ENCODE measurements at places on chromosomes 4 and X.

- no peak for DNase-seq
These were observed 60.4 kb downstream of the SHROOM2 start for GRCh38 chrX:9846631-9847030.

DNA sequence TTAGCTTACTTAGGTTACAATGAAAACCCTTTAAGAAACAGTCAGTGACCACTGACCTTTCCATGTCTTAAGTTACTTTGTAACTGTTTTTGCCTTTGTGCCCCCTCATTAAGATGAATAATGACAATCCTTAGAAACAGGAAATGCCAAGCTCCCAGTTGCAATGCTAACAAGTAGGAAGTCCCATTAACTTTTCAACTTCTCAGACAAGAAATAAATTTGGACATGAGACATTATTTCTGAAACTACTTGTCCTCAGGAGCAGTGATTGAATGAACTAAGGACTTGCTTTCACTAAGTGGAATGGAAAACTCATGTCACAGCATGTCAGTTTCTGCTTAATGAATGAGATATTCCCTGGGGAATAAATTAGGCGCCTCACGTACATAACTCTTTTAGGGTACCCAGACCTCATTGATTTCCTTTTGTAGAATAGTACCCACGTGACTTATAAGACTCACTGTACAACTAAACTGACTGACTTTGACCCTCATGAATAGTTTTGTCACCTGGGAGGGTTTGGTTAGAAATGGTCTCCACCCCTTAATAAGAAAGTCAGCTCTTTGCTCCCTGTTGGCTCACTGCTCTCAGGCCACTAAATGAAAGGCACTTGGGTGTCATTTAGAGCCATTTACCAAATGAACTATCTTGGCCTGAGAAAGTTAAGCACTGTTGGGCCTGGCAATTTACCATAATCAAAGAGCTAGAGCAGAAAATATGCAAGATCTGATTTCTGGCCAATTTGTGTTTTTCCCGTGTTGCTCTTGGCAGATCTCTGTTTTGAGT is 383.9 kb downstream of the RPA4 start:
- no peak for DNase-seq

- DNase-seq, result no peak
These were observed 55.2 kb downstream of the MAGEC2 start for GRCh38 chrX:142149919-142150318.

- DNase-seq, result no peak
These were observed 69.5 kb downstream of the SHROOM2 start for GRCh38 chrX:9855561-9856283.

- no peak for DNase-seq
These were observed 24.9 kb upstream of the OCIAD2 start for GRCh38 chr4:48931459-48931858.

- DNase-seq, result no peak
These were observed 1.9 kb upstream of the HAUS3 start for GRCh38 chr4:2243681-2244380.

- DNase-seq, result no peak
These were observed 30.9 kb downstream of the CD38 start for GRCh38 chr4:15809058-15809457.

DNA sequence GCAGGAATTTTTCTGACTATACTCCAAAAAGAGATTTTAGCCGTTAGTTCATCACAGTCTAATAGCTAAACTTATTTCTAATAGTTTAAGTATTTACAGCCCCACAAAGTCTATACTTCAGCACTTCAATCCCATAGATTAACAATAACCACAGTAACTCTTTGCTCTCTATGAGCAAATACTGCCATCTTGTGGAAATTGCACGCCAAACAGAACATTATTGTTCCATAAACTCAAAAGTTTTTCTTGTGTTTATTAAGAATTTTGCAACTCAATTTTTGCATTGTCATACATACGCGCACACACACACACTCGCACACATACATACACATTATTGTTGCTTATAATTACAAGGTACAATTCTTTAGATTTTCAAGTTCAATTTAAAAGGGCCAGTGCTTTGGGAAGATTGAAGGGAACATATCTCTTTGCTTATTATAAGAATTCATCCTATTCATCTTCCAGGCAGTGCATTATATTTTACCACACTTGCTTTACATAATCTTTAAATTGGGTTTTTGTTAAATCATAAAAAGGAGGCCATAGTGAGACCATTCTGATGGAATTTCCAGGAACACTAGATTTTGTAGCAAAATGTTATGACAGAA is 63.8 kb upstream of the ATOH1 start:
- DNase-seq, result no peak

DNA sequence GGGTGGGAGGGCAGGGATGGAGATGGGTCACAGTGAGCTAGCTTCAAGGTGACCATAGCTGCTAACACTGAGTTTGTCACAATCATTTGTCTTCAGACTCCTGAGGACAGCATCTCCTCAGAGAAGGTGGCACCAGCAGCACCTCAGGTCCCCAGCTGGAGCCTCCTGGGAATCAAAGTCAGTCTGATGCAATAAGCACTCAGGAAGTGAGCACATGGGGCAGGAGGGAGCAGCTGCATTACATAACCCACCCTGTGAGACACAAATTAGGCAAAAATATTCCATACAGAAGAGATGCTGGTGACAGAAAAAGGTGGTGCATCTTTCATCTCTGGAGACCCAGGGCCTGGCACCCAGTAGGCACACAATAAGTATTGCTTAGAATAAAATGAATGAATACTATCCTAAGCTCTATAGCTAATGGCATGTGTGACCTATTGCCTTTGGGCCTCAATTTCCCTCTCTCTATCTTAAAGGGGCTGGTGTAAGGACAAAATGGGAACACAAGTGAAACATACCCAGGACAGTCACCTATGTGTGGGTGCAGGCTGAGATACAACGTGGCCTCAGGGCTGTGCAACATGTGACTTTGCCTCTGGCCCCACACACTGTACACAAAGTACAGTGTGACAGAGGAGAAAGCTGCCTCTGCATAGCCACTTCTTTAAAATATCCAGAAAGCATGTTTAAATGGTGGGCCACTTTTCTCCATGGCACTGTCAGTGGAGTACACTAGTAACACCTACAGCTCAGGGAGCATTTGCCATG is 37.1 kb downstream of the SLC39A8 start:
- DNase-seq, result no peak
